ENCODE measurements at places on chromosomes 1 and 21.
A peak's percentile ranks its signal among the peaks of the same experiment; 100 is the strongest.

GRCh38 chr1:37723390-37724078 is 31.2 kb downstream of the CDCA8 start:
- DNase-seq, result no peak

DNA sequence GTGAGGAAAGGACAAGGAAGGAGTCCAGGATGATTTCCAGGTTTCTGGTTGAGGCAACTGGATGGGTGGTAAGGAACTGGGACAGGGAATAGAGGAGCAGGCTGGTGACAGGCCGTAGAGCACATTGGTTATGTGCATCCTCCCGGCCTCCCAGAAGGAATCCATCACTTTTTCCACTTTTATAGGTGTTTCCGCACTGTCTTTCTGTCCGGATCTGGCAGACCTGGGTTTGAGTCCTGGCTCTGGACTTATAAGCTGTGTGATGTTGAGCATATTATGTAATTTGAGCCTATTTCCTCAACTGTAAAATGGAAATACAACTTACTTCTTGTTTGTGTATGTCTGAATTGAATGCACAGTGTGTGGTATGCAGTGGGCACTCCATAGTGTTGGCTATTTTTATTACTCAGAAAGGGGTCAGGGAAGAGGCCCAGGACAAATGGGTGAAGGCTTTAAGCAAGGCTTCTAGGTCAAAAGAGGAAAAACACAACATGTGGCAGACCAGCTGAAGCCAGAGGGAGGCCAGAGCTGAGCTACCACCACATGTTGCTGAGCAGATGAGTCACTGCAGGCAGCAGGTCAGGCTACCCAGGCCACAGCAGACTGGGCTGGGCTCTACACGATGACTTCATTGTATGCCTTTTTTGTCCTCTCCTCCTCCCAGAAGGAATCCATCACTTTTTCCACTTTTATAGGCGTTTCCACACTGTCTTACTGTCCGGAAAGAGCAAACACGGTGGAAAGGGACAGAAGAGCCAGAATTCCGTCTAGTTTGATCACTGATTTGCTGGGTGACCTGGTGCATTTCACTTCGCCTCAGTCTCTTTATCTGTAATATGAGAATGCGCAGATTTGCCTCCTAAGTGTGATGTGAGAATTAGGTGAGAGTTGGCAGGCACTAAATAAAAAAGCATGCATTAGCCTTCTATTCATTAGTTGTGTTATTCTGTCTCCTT is 791 bp upstream of the MAST2 start:
- DNase-seq, result peak; percentile 6

GRCh38 chr1:211933946-211934714 is 101.2 kb downstream of the INTS7 start:
- no peak for DNase-seq

DNA sequence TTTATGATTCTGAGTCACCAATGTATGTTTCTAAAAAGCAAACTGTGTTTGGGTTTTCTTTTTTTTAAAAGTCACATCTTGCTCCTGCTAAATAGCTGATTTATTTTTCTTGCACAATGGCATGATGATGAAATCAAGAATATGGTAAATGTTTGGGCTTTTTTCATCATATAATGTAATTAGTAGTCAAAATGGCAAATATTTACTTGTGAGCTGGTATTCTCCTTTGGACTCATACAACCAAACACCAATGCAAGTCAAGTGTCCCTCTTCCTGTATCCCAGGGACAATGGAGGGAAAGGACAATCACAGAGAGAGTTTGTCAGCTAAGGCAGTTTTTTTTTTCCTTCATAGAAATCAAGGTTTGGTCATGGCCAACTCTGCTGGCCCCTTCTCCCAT is 94.6 kb upstream of the RALGPS2 start:
- DNase-seq, result no peak

DNA sequence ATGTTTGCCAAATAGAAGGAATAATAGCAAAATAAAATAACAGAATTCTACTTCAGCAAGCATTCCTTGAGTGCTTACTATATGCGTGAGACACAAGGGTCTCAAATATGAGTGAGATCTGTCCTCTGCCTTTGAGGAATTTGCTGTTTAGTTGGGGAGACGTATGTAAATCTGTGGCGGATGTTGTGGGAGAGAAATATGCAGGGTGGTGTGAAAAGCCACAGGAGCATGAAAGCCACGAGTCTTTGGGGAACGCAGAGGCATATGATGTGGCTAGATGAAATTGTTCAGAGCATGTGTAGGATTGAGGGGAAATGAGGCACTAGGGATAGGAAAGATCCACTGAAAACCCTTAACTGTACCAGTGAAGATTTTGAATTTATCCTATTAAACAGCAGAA is 244.4 kb downstream of the PBX1 start:
- DNase-seq, result no peak

- no peak for DNase-seq
Observed at GRCh38 chr21:34513129-34513675, 1.2 kb upstream of the KCNE1 start.

- no peak for DNase-seq
Observed at GRCh38 chr21:32372755-32373154, 20.1 kb downstream of the URB1 start.

DNA sequence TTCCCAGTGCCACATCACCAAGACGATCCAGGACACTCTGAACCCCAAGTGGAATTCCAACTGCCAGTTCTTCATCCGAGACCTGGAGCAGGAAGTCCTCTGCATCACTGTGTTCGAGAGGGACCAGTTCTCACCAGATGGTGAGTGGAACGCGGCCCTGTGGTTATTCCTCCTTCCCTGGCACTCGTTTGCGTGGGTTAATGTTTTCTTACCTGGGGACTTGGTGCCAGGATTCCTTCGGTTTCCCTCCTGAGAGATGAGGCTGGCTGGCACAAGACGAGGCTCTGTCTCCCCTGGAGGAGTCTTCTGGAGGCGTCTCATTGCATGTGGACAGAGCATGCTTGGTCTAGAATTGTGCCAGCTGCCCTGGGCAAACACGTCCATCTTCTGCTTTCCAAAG is 29.3 kb downstream of the ATP5PO start:
- no peak for DNase-seq

DNA sequence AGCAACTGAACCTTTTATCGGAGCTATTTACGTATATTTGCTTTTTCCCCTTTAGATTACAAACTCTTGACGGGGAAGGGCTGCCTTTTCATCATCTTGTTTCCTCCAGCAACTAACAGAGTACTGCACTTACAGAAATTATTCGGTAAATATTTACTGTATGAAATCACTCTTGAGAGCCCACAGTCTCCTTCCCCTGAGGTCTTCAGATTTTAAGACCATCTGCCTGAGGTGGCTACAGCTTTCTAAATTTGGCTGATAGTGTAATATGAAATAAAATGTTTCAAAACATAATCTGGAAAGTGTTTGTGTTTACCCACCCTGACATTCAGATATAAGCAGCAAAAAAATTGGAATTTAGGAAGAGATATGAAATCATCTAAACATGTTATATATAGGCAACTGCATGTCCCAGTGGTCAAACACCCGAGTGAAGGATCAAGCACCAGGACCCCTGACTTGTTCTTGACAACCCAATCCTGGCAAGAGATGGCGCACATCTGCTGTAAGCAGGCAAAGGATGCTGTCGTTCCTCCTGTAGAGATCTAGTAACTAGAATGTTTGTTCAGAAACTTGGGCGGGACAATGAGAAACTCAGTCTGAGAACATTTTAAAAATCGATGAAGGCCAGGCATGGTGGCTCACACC is 60.9 kb downstream of the SIPA1L2 start:
- DNase-seq, result no peak

DNA sequence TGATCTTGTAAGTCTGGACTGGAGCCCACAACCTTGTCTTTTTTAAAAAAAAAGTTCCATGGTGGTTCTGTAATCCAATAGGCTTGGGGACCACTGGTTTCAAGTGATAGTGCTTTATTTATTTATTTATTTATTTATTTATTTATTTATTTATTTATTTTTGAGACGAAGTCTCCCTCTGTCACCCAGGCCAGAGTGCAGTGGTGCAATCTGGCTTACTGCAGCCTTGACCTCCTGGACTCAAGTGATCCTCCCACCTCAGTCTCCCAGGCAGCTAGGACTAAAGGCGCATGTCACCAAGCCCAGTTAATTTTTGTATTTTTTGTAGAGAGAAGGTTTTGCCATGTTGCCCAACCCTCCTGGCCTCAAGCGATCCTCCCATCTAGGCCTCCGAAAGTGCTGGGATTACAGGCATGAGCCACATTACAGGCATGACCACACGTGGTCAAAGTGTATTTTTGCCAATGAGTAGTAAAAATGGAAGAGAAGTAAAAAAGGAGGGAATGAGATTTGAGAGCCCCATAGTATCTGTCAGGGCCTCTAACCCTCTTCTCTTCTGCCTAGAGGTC is 44.8 kb upstream of the ARHGAP29 start:
- no peak for DNase-seq

DNA sequence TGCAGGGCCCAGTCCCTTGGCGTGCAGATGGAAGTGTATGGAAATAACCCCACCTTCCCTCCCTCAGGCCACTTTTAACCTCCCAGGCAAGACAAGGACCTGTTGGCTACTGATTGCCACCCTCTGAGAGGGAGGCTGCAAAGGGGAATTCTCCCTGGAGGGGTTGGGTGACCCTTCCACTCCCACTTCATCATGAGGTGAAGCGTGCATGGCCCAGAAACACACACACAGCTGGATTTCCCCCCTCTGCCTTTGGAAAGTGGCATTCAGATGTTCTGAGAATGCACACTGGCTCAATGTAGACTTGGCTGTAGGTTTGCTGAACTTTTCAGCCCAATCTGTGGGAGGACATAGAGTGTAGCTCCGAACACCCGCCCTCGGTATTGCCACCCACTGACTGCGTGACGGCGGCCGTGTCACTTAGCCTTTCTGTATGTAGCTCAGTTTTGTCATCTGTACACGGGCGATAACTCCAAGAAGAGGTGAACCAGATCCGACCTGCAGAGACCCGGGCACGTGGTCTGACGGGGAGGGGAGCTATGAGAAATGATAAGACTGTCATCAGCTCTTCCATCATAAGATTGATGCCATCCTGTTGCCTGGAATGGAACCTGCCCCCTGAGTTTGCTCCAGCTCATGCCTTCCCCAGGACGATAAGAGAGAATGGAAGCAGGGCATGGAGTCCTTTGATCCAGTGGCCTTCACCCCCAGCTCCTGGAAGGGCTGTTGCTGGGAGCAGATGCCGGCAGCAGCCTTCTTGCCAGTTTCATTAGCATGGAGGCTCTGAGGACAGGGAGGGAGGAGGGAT is 19.3 kb downstream of the MIIP start:
- DNase-seq, result no peak

DNA sequence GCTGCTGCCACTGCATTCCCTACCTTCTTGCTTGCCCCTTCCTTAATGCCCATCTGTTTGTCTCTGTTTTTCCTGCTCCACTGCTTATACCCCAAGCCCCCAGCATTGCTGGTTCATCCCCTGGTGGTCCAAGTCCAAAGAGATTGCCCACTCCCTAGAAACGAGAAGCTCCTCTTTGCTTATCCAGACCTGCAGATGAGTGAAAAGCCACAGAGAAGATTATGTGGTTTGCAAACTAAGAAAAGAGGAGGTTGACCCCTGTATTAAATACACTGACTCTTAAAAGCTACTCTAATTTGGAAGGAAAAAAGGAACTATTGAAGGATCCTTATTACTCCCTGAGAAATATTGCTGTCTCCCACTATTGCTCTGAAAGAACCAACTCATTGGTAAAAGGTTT is 146.8 kb upstream of the RAB4A start:
- DNase-seq, result no peak

DNA sequence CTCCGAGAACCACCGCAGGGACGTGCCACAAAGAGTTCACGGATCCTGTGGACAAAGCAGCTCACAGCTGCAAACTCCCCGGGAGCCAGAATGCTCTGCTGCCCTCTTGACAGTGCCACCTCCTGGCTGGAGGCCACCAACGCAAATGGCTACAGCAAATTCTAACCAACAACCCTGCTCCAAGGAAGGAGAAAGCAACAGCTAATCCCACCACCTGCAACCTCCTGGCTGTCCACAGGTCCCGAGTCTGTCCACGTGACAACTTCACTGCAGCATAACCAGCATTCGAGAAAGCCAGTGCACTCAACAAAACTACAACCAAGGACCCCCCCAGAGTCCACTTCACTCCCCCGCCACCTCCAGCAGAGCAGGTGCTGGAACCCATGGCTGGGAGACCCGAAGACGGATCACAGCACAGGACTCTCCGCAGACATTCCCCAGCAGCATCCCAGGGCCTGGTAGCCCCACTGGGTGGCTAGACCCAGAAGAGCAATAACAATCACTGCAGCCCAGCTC is 17.3 kb downstream of the POFUT2 start:
- no peak for DNase-seq

DNA sequence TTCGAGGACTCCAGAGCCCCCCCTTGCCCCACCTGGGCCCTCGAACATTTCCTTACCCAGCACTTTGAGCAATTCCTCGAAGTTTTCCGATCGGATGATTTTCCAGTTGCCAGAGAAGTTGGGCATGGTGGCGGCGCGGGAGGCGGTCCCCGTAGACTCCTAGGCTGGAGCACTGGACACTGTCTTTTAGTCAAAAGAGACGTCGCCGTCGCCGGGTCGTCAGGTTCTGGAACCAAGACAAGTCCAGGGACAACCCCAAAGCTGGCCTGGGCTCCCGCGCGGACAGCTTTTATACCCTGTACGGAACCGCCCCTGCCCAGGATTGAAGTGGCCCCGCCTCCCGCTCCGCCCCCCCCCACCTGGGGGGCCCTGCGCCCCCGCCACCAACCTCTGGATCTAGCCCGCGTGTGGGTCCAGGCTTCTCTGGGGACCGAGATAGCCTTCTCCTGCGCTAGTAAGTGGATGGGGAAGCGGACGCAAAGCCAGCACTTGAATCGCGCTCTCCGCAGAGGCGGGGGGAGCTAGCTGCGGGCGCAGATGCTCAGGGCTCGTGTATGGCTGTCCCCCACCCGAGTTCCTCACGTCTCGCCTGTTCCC is at the start of gene CRABP2:
Gene CRABP2 (minus strand): TSS at position 263 of the 597 bp plus-strand sequence. CDS start 137 bp downstream, at position 126.
- peak; percentile 13 for DNase-seq

- DNase-seq, result no peak
Observed at GRCh38 chr1:52037402-52037814, 3.8 kb upstream of the KTI12 start.

- no peak for DNase-seq
Observed at GRCh38 chr1:26148887-26149286, 10.0 kb upstream of the FAM110D start.

DNA sequence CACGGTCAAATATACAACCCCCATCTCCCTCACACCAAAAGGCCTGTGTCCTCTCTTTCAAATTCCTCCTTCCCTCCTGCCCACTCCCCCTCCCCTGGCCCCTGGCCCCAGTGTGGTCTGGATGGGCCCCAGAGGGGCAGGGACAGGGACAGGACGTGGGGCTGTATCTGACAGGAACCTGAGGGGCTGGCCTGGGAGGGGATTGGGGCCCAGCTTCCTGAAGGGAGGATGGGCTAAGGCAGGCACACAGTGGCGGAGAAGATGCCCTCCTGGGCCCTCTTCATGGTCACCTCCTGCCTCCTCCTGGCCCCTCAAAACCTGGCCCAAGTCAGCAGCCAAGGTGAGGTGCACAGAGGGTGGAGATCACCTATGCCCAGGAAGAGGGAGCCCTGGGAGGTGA is at the start of gene MPL:
Gene MPL (plus strand): TSS at position 231 of the 400 bp plus-strand sequence. CDS start 31 bp downstream, at position 262.
- DNase-seq, result no peak

DNA sequence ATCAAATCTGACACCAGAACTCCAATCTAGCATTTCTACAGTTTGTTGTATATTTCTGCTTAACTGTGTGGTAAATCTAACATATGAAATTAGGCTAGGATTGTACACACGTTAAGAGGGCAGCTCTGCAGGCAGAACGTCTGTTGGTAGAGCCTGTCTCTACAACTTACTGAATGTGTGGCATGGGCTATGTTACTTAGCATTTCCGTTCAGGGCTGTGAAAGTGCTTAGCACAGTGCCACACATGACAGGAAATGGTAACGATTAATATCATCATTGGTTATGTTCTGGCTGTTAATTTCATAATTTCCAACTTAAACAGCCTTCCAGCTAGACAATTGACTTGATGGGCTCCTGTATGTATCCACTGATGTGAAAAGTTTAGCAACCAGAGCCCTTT is 9.6 kb upstream of the C8B start:
- no peak for DNase-seq

All from stimulated activated CD4-positive, alpha-beta T cell treated with anti-CD3 and anti-CD28 coated beads, Interleukin-1b, Interleukin-23, amount 100 ng/mL, for 48 hours (primary cell).